ENCODE measurements at places on chromosomes 7 and 10.
A peak's percentile ranks its signal among the peaks of the same experiment; 100 is the strongest.

DNA sequence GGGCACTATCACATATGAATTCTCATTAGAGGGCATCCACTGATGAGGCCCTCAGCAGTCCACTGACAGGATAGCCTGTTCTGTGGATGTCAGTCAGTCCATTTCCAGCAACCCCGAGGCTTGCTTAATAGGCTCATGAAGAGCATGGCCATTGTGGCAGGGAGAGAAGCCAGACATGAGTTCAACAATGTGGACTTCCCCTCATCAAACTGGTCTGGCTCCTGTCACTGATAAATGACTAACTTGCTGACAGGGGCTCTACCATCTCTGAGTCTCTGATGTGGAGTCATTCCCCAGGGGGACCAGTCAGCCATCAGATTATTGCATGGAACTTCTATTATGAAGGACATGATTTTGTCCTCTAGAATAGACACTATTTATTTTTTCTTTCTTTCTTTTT, 19.8 kb upstream of the TRIL start:
- DNase-seq: no peak

- DNase-seq: no peak
These were observed 13.3 kb downstream of the RGR start for GRCh38 chr10:84258034-84258695.

- no peak for DNase-seq
These were observed 144.1 kb downstream of the TCF7L2 start for GRCh38 chr10:113094114-113094486.

DNA sequence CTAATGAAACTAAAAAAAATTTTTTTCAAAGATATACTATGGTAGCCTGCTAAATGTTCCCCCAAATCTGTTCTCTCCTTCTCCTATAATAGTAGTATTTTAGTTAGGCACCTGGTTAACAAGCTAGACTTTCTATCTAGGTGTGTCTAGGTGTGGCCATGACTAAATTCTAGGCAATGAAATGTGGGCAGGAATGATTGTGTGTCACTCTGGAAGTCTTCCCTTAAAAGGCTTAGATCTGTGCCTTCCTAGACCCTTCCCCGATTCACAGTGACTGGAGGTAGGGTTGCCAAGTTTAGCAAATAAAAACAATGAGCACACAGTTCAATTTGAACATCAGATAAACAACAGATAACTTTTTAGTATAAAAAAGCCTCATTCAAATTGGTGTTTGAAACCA, 8.3 kb upstream of the ARHGAP21 start:
- DNase-seq: peak; percentile 16

DNA sequence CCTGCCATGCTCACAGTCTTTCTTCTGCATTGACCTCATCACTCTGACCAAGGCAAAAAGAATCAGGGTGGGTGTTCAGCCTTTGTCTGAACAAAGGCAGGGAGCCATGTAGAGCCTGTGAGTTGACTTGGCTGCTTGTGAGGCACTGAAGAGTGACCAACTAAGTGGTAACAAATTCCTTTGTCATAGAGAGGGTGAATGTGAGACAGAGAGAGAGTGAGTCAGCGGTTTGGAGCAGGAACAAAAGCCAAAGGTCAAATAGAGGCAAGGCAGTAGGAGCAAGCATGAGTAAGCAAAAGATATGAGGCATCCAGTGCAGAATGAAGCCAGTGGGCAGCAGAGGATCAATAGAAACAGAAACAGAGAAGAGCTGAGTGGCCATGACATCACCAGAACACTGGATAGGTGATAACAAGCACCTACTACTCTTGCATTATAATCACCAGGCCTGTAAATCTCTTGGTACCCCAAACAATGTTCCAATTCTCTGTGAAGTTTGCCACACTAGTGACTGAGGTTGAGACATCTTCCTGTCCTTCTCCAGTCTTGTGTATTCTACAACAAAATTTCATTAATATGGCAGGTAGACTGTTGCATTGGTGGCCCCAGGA, 116.2 kb upstream of the LAMB4 start:
- DNase-seq: peak; percentile 37
